ENCODE measurements at places on chromosomes 11 and 22.
A peak's percentile ranks its signal among the peaks of the same experiment; 100 is the strongest.

GRCh38 chr11:61362542-61362875 is 335 bp downstream of the TMEM138 start:
- DNase-seq, result no peak

DNA sequence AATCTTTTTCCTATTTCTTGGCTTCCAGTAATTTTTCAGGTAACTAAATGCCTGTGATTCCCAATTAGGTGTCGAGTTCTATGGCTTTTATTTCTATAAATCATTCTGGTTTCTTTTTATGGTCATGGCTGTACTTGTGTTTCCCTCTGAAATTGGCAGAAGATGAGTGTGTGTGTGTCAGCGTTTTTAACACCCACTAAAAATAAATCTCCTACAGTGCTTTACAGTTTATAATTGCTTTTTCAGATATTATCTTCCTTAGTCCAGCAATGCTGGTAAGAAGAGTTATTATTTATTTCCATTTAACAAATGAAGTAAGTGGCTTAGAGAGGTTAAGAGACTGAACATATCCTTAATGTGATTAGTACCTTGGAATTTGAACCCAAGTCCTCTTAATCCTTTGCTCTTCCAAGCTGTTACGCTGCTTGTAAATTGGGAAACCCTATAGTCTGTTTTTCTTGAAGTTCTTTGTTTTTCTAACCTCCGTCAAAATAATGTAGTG is 125.2 kb downstream of the TEAD1 start:
- DNase-seq, result no peak

GRCh38 chr11:25214535-25215176 is 717.8 kb downstream of the LUZP2 start:
- DNase-seq, result no peak

- DNase-seq, result no peak
These were observed 14.8 kb downstream of the BRD1 start for GRCh38 chr22:49812838-49813237.

GRCh38 chr11:127790592-127790991 is 790.0 kb upstream of the KIRREL3 start:
- DNase-seq, result no peak

DNA sequence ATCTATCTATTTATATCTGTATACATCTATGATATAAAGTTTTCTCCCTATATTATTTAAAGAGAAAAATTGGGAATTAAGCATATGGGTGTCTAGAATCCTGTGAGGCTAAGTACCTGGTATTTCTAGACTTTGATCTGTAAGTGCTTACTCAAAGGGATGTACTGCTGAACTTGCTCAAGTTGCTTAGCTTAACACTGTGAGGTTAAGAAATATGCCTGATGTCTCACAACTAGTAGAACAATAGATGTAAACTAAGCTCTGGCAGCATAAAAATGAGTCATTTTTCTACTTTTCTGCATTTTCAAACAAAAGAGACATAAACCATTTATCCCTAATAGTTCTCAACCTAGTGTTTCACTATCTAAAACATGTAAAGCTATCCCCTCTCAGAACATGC is 744.4 kb upstream of the ANO3 start:
- no peak for DNase-seq

DNA sequence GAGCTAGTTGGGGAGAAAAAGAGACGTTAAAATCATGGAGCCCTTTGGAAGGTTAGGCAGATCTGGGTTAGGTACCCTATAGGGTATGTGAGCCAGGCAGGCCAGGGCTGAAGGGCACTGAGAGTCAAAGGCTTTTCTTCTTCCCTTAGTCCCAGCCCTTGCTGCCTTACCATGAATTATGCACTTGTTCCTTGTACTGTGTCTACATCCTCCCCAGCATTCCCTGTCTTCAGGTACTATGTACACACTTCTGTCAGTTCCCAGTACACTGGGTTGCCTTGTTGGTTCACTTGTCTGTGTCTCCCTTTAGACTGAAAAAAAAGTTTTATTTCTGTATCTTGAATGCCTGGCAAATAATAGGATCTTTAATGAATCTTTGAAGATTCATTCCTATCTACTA is 16.9 kb downstream of the RNF185 start:
- DNase-seq, result no peak

DNA sequence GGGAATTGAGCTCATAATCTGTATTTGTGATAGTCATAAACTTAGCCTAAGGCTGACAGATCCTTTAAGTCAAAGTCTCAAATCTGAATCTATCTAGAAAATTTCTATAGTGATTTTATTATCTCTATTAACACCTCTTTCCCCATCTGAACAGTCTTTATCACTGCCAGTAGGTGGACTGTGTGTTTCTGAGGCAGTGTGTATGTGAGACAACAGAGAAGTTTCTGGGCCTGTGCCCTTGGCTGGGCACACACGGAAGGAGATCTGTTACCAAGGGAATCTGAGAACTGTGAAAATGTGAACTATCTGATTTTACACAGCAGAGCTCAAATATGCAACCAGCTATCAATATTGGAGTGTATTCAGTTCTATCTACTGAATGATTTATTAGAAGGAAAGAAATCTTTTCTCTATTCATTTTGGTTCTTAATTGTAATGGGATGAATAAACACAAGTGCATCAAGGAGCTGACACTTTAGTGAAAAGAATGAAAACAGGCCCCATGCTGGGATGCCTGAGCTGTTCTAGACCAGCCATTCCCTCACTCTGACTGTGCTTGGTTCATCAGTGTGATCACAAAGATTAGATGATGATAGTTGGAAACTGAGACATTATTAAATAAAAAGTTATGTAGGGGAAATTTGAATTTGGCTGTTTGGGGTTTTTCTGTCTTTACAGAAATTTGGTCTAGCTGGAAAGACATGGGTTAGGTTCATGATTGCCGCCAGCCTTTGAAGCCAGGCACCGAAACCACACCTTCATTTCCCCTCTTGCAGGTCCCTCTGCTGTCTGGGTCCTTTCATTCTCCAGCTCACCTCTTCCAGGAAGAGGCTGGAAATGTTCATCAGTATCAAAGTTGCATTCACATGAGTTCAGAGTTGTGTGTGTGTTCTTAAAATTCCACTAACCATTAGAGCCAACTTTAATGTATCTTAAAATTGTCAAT is 68.1 kb downstream of the LIF start:
- no peak for DNase-seq

DNA sequence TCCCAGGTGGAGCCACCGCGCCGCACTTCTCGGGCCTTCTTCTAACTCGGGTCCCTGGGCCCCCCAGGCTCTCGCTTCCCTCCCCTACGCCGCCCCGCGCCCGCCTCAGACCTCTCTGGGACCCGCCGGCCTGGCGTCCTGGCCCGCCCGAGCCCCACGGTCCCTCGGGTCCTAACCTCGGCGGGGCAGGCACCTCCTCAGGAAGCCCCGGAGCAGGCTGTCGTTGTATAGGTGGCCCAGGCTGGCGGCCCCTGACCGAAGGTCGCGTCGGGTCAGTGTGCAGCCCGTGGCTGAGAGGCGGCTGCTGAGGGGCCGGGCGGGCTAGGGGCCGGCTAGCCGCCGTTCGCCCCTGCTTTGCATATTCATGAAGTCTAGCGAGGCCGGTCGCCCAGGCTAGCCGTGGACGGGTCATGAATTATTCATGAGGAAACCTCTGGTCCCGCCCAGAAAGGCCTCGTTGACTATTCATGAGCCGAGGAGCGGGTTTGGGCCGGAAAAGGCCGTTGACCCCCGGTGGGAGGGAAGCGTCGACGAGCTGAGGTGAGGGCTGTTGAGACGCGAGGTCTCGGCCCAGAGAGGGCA is at the start of gene HORMAD2:
Gene HORMAD2 (plus strand): TSS at position 513 of the 582 bp plus-strand sequence. CDS start 13,489 bp downstream, outside the sequence.
- DNase-seq, result no peak

DNA sequence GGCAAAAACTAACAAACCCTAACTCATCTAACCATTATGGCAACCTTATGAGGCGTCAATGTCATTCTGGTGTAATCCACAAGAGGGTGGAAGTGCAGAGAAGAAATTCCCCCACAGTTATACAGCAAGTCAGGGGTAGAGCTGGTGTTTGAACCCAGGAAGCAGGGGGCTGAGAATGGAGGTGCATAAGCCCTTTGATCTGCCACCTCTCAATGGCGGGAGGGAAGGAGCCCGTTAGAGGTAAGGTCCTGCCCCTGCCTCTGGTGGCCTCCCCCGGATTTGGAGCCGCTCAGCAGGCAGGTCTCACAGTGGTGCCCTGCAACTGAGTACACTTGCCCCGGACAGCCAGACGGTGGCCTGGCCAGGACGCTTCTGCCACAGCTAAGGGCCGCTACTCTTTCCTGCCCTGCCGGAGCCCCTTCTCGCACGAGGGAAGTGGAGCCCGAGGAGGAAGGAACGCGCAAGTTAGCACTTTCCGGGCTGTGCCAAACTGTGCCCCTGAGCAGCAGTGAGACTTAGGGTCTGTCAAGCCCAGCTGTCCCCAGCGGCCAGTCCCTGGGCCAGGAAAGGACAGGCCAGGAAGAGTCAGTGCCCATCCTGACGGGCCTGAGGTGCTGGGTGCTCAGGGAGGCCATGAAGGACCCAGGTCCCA is 1.1 kb downstream of the FXYD2 start:
- peak; percentile 19 for DNase-seq

DNA sequence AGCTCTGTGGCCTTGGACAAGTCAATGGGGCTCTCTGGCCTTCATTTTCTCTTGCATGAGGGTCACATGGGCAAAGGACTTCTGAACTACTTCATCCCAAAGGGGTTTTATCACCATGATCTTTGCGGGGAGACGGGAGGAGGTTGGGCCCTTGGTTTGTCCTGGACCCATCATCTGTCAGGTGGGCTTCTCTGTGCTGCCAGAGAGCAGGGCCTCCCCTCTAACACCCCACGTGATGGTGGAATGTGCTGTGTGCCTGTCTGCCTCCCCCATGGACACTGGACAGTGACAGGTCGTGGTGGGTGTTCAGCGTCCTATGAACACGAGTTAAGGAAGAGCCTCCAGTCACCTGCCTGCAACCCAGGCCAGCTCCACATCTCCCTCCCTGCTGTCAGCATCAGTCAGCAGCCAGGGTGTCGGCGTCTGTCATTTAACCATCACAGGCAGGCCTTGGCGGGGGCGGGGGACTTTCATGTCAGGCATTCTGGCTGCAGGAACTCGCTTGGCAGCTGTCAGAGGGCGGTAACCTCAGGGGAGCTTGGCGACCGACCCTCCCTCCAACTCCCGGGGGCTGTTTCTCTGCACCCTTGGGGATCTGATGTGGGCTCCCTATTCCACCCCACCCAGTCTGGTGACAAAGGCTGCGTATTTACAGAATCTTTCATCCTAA is 2.6 kb upstream of the SUN2 start:
- no peak for DNase-seq

GRCh38 chr11:120597250-120598215 is 86.0 kb downstream of the GRIK4 start:
- DNase-seq, result no peak

- no peak for DNase-seq
These were observed 42.5 kb downstream of the SOX6 start for GRCh38 chr11:16313846-16314245.

DNA sequence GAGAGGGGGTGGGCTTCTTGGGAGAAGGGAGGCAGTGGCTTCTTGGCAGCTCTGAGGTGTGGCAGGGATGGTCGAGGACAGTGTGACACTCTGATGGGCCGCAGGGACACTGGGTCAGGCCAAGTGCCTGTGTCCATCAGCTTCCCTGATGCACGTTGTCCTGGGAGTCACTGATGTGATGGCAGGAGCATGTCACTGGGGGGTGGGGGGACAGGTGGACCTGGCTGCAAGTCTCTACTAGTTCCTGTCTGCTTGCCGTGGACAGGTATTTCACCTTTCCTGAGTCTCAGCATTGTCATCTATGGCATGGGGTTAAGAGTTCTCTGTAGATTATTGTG is 592.9 kb downstream of the TBC1D22A start:
- DNase-seq, result no peak

DNA sequence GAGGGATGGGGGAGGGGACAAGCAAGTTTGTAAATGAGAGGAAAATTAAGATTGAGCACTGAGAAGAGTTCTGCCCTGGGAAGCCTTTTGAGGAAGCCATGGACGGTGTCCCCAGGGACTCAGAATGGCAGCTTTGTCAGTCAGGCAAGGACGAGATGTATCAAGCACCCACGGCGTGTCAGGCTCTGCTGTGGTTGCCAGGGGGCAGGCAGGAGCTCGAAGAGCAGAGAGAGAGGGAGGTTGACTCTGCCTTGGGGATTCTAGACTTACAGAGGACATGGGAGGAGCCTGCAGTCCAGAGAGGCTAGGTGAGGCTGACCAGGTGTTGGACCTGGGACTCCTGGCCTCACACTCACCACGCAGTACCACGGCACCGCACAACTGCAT is 29.1 kb upstream of the SYT7 start:
- DNase-seq, result no peak

GRCh38 chr22:19870153-19871022 is 15.7 kb upstream of the GNB1L start:
- peak; percentile 16 for DNase-seq

- no peak for DNase-seq
These were observed 67.0 kb downstream of the OR5AK2 start for GRCh38 chr11:57055744-57056143.

GRCh38 chr11:59862252-59862651 is 4.0 kb downstream of the TCN1 start:
- DNase-seq, result no peak

DNA sequence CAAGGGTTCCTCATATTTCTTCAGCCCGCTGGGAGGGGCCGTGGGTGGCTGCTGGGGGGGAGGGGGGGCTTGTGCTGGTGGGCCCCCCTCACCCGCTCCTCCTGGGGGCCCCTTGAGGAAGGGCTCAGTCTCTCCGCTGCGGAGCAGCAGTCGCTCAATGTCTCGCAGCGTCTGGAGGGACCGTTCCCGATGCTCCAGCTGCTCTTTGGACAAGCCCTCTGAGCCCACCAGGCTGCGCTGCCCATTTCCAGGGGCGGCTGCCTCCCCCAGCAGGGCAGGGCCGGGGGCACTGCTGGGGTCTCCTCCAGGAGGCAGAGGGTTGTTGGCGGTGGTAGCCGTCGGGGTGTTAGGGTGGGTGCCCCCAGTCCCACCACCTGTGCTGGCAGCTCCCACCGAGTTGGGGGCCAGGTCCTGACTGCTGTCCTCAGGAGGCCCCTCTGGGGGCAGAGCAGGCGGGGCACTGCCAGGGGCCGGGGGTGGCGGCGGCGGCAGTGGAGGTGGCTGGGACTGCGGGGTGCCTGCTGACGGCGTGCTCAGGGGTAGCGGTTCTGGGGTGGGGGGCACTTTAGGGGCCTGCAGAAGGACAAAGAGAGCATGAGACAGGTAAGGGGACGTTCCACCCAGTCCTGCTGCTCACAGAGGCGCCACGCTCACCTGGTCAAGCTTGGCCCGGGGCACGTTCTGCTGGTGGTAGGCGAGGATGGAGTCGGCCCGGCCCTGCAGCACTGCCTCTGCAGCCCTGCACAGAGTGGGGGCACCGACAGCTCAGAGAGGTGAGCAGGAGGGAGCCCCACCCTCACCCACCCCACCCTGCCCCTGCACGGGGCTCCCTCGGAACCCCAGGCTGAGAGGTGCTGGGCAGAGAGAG is 18.9 kb downstream of the CXCR5 start:
- DNase-seq, result no peak

GRCh38 chr11:64131683-64132190 is 34.2 kb downstream of the MACROD1 start:
- DNase-seq, result no peak

DNA sequence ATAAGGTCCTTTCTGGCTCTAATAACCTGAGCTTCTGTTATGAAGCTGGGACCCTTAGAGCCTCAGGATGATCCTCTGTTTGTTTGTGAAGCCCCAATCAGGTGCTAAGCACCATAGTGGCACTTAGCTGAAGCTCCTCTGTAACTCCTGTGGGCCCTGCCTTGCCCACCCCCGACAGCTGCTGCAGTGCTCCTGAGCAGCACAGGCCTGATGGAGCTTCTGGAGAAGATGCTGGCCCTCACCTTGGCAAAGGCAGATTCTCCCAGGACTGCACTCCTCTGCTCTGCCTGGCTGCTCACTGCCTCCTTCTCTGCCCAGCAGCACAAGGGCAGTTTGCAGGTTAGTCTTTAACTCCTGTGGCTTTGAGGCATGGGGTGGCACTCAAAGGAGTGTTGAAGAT is 19.0 kb upstream of the CCDC134 start:
- no peak for DNase-seq
